NCI-H1092 (cell line): ENCODE measurements at places on chromosomes 2 and 18.

DNA sequence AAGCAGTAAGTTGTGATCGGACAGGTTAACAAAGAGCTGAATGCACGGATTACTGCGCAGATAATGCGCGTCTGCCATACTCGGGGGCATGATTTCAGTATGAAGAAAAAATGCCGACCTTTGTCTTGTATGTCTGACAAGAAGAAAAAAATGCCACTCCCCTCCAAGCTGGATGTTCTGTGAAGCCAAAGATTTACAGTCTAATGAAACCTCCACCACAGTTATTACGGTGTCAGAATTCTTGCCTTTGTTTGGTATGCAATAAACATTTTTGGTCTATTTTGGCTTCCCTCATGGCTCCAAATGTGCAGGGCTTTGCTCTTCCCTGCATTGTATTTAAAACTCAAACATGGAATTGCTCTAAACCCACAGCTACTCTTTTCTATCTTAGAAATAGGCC lies 72.2 kb upstream of the THUMPD2 start:
- DNase-seq = no peak

DNA sequence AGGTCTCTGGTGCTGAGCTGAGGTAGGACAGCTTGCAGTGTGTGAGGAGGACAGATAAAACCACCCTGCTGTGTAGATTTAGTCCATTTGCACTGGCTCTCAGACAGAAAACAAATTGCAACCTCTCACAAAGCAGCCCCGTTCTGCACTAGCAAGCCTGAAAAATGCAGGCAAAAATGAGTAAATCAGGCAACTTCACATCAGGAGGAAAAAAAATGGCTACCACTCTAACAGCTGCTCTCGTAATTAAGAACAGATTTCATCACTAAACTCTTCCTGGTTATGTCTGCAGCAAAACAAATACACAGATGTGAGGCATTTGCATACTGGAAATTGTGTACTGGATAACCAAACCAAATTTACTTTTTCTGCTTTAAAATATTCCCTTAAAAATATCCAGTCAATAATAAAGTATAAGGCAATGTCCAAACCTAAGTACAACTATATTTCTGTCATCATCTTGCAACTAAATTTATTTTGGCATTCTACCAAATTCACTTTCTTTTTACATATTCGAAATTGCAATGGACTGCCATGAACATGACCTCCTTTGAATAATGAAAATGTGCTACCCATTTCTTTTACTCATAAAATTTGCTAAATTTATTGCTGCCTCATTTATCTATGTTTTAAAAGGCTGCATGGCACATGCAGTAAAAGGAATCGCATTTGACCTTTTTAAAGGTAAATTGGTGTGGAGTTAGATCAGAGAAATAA lies 157.4 kb downstream of the AFF3 start:
- DNase-seq = no peak

DNA sequence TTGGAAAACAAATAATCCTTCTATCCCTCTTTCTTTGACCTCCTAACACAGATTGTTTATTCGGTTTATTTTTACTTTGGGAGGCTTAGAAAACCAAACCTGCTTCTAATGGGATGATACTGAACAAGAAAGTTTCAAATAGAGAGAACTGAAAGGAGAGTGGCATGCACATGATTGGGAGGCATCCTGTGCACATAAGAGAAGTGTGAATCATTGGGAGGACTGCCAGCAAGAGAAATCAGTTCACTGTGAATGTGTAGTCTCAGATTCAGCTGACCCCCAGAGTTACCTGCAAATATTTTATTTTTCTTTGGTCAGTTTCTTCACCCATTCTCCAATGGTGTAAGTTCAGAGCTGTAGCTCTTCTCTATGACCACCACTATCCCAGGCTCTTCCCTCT lies 1363.2 kb upstream of the ACVR2A start:
- no peak for DNase-seq

DNA sequence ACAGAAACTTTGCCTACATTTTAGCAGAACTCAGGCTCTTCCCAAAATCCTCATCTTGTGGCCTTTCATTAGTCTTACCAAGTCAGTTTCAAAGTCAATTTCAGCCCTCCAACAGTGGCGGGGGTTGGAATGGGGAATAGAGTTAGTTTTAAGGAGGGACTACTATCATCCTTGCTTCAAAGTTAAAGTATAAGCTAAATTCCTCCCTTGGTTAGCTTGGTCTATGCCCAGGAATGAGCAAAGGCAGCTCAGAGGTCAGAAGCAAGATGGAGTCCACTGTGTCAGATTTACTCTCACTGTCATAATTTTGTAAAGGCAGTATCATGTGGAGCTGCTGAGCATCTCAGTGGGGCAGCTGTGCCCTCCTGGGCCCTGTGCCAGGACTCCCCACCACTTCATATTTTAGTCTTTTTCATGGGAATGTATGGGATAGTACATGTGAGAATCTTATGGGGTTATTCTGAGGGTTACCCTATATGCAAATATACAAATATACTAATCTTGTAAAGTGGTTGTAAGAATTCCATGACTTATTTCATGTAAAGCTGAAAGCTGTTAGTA lies 145.2 kb upstream of the MMADHC start:
- DNase-seq = no peak
